Large intestine (tissue), 12 donors: ENCODE measurements at places on chromosomes 7 and 10. TPM values are rescaled to one million over a fixed set of nuclear protein-coding genes. Genes with fewer than 3 reads are reported as not detected.

The MDH2 gene
- polyA plus RNA-seq: 166 TPM

The ZNF365 gene
- 0.48 TPM for polyA plus RNA-seq

The PIP gene
- polyA plus RNA-seq: not detected

The CTNNA3 gene
- 2.3 TPM for polyA plus RNA-seq

The GHRHR gene
- polyA plus RNA-seq: not detected

The HOXA4 gene
- 19.7 TPM for polyA plus RNA-seq

The TEX36 gene
- polyA plus RNA-seq: 0.07 TPM

The FAM25A gene
- not detected for polyA plus RNA-seq

DNA sequence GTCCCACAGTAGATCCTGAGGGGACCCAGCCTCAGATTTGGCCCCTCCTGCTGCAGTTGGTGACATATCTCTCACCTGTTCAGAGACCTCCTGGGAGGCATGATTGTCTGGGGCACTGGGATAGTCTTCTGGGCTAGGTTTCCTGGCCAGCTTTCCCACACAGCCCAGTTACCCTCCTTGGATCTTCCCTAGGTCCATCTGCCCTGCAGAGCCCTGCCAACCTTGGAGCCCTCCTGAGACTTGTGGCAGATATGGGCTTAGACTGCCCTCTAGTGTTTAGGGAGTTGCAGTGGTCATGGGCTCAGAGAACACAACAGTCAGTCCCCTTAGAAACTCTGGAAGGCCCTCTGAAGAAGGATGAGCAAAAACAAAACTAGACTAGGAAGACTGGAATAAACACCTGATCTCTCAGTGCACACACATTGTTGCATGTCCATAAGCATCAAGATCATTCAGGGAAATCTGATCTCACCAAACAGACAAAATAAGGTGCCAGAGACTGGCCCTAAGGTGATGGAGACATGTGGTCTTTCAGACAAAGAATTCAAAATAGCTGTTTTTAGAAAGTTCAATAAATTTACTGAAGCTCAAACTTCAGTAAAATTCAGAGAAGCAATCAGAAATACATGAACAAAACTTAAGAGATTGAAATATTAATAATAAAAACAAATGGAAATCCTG lies 324.6 kb downstream of the ATRNL1 start:
- no peaks in the 10 kb centered on the region for H3K27me3 ChIP-seq
- H3K4me3 ChIP-seq: no peak overlapping the region
- no peaks in the 10 kb centered on the region for H3K36me3 ChIP-seq
- H3K27ac ChIP-seq: no peak overlapping the region

GRCh38 chr10:78371136-78371535 lies 337.5 kb downstream of the RPS24 start:
- H3K27me3 ChIP-seq: peaks cover 3% of the 10 kb centered on the region
- H3K4me1 ChIP-seq: peaks cover 4% of the 10 kb centered on the region
- H3K36me3 ChIP-seq: no peaks in the 10 kb centered on the region
- no peak for DNase-seq

- H3K4me1 ChIP-seq: no peaks in the 10 kb centered on the region
- no peaks in the 10 kb centered on the region for H3K36me3 ChIP-seq
- DNase-seq: peak; percentile 58
- peak overlapping the region; percentile 43 for H3K27ac ChIP-seq
These were observed 15.9 kb upstream of the FAS start for GRCh38 chr10:88974446-88975376.

DNA sequence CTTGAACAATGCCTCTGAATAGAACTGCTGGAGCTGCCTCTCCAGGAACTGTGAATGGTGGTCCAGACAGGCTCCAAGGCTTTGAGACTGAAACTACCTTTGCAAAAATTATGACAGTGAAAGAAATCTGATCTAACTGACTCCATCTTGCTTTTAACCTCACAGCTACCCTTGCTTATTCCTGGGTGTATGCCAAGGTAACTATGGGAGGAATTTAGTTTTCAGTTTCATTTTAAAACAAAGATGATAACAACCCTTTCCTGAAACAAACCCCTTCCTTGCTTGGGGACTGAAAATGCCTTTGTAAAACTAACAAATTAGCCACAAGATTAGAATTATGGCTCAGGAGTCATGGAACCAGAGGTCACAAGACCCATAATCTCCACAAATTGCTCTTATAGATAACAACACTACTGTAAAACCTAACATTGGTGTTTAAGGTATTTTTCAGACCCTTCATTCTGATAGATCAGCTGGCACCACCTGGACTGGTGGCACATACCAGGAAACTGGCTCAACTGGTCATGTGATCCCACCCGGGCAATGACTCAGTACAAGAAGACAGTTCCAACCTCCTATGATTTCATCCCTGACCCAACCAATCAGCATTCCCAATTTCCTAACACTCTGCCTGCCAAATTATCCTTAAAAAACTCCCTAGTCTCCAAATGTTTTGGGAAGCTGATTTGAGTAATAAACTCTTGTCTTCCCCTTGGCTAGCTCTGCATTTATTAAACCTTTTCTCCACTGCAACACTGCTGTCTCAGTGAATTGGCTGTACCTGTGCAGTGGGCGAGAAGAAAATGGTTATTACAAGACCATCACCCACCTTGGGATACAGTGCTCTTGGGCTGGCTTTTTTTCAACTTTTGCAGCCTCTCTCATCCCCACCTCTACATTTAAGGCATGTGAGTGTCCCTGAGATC lies 608.1 kb downstream of the TYW1 start:
- no peaks in the 10 kb centered on the region for H3K4me1 ChIP-seq
- no peak overlapping the region for H3K27ac ChIP-seq
- DNase-seq: no peak
- H3K4me3 ChIP-seq: no peak overlapping the region
- H3K36me3 ChIP-seq: no peaks in the 10 kb centered on the region

DNA sequence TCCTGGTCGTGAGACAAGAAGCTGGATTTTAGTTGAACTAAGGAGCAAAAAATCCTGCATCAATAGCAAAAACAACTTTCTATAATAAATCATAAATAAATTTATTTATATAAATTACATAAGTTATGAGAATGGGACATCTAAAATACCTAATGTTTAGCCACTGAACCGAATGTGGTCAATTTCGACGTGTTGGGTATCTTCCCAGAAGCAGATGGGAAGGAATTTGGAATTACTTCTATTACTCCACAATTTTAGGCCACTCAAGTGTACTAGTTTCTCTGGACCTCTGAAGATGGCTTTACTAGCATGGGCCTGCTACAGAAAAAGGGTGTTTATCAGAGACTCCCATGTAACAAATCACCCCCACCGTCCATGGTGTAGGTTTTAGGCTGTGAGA lies 172.0 kb downstream of the PRPF18 start:
- H3K4me1 ChIP-seq: peaks cover 2% of the 10 kb centered on the region
- DNase-seq: no peak
- no peaks in the 10 kb centered on the region for H3K36me3 ChIP-seq
- no peak overlapping the region for H3K4me3 ChIP-seq

DNA sequence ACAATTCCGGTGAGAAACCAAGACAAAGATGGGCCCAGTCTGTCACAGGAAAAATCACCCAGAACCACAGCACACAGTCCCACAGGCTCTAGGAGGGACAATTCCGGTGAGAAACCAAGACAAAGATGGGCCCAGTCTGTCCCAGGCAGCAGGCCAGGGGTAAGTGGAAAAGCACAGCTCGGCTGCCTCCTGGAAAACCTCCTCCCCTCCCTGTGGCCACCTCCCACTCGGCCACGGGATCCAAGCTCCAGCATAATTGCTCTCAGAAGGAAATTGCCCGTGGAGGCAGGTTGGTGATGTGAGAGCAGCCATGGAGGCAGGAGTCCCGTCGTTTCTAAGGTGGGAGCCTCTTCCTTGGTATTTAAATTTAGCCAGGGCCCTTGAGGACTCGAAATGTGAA lies 95.7 kb downstream of the PLXNA4 start:
- H3K36me3 ChIP-seq: no peaks in the 10 kb centered on the region
- no peaks in the 10 kb centered on the region for H3K4me1 ChIP-seq
- H3K4me3 ChIP-seq: no peak overlapping the region
- H3K27ac ChIP-seq: no peak overlapping the region

GRCh38 chr7:100854146-100854895 lies 1.8 kb downstream of the SLC12A9 start:
- no peaks in the 10 kb centered on the region for H3K27me3 ChIP-seq
- H3K36me3 ChIP-seq: peaks cover 9% of the 10 kb centered on the region
- H3K27ac ChIP-seq: no peak overlapping the region
- no peak overlapping the region for H3K4me3 ChIP-seq
- H3K4me1 ChIP-seq: peaks cover 2% of the 10 kb centered on the region
- no peak for DNase-seq

- H3K27ac ChIP-seq: no peak overlapping the region
- DNase-seq: no peak
- H3K4me3 ChIP-seq: no peak overlapping the region
- peaks cover 3% of the 10 kb centered on the region for H3K4me1 ChIP-seq
- H3K36me3 ChIP-seq: peaks cover 56% of the 10 kb centered on the region
- no peaks in the 10 kb centered on the region for H3K27me3 ChIP-seq
These were observed 58.6 kb upstream of the EFCAB10 start for GRCh38 chr7:105639667-105640493.

DNA sequence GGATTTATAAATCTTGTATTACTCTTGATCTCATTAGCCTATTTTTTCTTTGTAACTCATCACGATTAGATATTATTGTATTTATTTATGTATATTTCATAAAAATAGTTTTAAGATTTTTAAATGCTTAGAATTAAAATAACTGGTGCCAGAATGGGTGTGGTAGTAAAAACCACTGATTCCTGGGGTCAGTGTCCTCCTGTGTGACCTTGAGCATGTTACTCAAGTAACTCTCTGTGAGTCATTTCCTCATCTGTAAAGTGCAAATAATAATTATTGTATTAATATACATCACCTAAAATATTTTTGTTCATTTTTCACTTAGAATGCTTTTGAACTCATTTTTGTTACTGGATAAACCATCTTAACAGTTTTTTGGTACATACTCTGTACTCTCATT lies 91.3 kb upstream of the TMEM229A start:
- no peaks in the 10 kb centered on the region for H3K27me3 ChIP-seq
- DNase-seq: no peak
- H3K4me1 ChIP-seq: no peaks in the 10 kb centered on the region
- no peak overlapping the region for H3K4me3 ChIP-seq
- H3K36me3 ChIP-seq: no peaks in the 10 kb centered on the region

DNA sequence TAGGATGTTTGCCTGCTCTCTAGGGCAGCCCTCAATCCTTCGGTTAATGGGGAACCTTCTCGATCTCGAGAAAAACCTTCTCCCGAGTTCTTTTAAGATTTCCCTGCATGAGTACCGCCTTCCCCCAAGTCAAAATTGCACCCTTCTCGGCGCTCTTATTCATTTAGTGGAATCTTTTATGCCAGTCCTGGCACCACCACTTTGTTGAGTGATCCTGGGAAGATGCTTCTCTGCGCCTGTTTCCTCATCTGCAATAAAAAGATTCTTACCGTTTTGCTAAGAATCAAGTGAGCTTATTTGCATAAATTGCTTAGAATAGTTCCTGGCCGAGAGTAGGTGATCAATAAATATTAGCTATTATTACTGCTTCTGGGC lies 697 bp downstream of the ARPC1A start:
- H3K4me3 ChIP-seq: peak overlapping the region; percentile 93
- no peaks in the 10 kb centered on the region for H3K36me3 ChIP-seq
- peak overlapping the region; percentile 84 for H3K27ac ChIP-seq
- peaks cover 32% of the 10 kb centered on the region for H3K4me1 ChIP-seq
- DNase-seq: no peak

- no peaks in the 10 kb centered on the region for H3K27me3 ChIP-seq
- no peak overlapping the region for H3K27ac ChIP-seq
- DNase-seq: peak; percentile 22
- H3K4me3 ChIP-seq: no peak overlapping the region
These were observed 23.6 kb upstream of the SRI start for GRCh38 chr7:88243345-88243909.

GRCh38 chr7:118153551-118154177 lies 30.3 kb upstream of the LSM8 start:
- H3K27ac ChIP-seq: no peak overlapping the region
- H3K27me3 ChIP-seq: no peaks in the 10 kb centered on the region
- no peaks in the 10 kb centered on the region for H3K4me1 ChIP-seq
- no peak overlapping the region for H3K4me3 ChIP-seq
- H3K36me3 ChIP-seq: no peaks in the 10 kb centered on the region
- DNase-seq: peak; percentile 16

GRCh38 chr7:156438011-156438410 lies 202.6 kb upstream of the RNF32 start:
- no peak overlapping the region for H3K27ac ChIP-seq
- no peaks in the 10 kb centered on the region for H3K36me3 ChIP-seq
- no peaks in the 10 kb centered on the region for H3K4me1 ChIP-seq

- DNase-seq: no peak
- H3K36me3 ChIP-seq: no peaks in the 10 kb centered on the region
- H3K4me1 ChIP-seq: no peaks in the 10 kb centered on the region
- no peak overlapping the region for H3K4me3 ChIP-seq
- H3K27me3 ChIP-seq: peaks cover 14% of the 10 kb centered on the region
- no peak overlapping the region for H3K27ac ChIP-seq
These were observed 4.8 kb upstream of the GCK start for GRCh38 chr7:44194069-44194468.
